ENCODE measurements at places on chromosomes 11 and 22.

- DNase-seq: no peak
Observed at GRCh38 chr11:109435121-109435742, 13.2 kb downstream of the C11orf87 start.

GRCh38 chr11:126515501-126515900 lies 160.0 kb downstream of the ST3GAL4 start:
- DNase-seq: peak; percentile 59

DNA sequence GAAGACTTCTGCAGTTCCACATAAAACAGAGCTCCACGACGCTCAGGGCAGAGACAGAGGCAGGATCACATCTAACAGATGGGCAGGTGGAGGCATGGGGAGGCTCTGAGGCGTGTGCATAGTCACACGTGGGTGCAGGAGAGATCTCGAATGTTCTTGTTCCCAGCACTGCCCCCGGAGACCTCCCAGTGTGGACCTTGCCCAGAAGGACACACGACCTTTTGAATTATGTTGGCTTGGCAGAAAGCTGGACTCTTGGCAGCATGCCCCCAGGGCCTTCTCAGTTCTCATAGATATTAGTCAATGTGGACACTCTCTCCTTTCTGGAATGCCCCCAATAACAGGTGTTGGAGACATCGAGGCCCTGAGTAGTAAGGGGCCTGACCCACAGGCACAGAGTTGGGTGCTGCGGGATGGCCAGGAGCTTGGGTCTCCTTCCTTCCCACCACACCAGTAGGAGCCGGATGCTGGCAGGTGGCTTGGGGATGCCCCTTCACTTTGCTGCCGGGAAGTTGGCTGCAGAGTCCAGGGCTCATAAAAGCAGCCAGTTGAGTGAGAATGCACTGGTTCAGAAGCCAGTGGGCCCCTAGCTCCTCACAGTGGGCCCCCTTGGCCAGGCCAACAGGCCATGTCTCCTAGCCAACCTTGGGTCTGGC lies 12.1 kb downstream of the MYEOV start:
- no peak for DNase-seq

DNA sequence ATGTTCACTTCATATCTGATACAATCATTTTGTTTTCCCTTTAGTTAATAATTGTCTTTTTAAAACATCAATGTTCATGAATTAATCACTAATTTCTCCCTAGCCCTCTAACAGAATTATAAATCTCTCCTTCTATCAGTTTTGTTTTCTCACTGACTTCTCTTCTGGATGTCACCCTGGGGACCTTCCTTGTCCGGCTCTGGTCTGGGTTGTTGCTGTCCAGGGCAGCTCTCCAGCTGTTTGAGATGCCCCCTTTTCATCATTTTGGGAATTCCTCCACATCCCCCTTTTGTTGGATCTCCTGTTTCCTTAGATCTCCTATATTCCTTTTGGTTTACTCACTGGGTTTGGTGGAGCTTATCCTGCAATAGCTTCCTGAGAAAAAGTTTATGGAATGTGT lies 35.6 kb upstream of the PSMA1 start:
- no peak for DNase-seq

- peak; percentile 47 for DNase-seq
Observed at GRCh38 chr22:49307481-49307830, 520.2 kb downstream of the BRD1 start.

Data from activated effector memory CD4-positive, alpha-beta T cell treated with anti-CD3 and anti-CD28 coated beads, Interleukin-2, amount 50 U/mL, for 16 hours (primary cell).